ENCODE measurements at places on chromosomes 1 and 21.

DNA sequence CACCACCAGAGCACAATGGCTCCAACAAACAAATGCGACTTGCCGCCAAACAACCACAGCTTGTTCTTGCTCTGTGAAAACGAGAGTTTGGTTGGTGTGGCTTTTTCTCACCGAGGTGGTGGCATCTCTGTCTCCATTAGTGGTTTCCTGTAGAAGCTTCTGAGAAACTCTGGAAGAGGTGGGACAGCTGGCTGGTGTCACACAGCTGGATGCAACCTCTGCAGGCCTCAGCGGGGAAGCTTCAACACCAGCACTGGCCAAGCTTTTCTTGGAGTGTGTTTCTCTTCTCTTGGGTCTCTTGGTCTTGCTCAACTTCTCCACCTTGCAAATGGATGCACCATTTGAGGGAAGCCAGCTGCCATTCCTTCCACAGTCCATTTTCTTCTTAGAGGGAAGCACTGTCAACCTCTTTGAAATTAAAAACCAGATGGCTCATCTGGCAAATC lies 124.8 kb downstream of the KCNN3 start:
- DNase-seq, result no peak

DNA sequence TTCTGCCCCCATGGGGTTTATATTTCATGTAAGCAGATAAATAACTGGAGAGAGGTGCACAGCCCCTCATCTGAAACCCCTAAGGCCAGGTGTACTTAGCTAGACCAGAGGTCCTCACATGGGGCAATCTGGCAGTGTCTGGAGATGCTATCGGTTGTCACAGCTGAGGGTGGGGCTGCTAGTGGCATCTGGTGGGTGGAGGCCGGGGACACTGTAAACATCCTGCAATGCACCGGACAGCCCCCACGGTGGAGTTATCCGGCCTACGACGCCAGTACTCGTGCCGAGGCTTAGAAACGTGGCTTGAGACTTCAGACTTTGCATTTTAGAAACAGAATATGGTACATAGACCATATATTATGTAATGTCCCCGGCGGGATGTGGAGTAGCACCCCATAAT lies 186.5 kb upstream of the VAMP3 start:
- DNase-seq, result no peak

GRCh38 chr1:223203034-223203408 lies 60.0 kb upstream of the TLR5 start:
- no peak for DNase-seq

- DNase-seq, result no peak
Observed at GRCh38 chr1:158354255-158354654, 561 bp downstream of the CD1E start.

GRCh38 chr1:43605766-43606165 lies 44.2 kb upstream of the KDM4A start:
- DNase-seq, result no peak

GRCh38 chr1:33188572-33189275 lies 6.9 kb upstream of the TRIM62 start:
- no peak for DNase-seq

DNA sequence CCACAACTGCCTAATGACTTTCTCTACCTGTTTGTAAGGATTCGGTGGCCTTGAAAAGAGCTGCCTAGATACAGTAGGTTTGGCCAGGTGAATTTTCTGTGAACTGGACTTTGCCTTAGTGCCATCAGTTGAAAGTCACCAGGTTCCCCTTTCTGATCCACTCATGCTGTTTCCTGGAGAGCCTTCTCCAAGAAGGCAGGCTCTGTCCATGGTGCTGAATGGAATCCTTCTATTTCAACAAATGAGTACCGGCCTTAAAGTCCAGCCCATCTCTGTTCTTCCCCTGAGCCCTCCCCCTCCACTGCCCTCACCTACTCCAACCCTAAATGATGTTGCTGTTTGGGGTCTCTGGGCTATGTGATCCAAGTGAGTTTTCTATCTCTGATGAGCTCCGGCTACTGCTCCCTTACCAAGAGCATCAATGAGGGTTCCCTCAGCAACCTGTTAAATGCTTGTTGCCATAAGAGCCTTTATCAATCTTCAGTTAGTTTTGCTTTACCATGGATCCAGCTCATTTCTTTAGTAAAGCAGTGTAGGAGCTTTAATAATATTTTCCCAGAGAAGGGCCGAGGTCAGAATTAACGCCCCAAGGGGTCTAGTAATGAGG lies 500.4 kb downstream of the PTPRU start:
- no peak for DNase-seq

DNA sequence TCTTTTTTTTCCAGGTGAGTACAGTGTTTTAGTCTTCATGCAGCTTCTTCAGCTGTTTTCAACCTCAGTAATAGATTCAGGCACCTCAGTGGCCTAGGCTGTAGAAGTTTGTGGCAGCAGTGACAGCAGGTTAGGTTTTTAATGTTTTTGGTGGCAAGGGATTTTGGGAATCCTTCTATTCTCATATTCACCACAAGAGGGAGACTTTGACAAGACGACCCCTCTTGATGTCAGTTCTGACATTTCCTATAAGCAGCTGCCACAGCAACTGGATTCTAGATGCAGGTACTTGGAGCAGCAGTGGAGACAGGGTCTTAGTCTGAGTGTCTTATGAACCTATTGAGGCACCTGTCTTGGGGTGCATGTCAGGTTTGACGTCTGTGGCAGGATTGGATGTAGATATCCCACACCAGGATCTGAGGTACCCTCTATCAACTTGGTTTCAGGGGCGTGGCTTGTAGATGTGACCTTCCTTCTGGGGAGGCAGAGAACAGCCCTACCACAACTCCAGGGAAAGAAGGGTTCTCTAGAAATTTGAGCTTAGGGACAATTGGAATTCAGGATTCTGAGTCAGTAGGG lies 1104.2 kb upstream of the TMPRSS15 start:
- no peak for DNase-seq

DNA sequence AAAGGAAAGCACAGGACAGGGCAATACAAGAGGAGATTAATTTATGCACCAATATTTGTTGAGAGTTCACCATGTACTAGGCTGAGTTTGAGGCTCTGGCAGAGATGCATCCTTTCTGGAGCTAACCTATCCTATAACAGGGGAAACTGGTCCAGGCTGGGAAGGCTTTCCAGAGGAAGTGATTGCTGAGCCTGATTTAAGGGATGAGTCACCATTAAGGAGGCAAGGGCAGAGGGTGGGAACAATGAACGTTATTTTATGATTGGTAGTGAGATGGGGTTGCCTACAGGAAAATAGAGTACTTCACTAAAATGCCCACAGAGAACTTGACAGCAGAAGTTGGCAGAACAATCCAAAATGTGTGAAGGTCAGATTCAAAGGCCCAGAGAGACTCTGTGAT lies 141.4 kb downstream of the PLPP3 start:
- DNase-seq, result no peak

GRCh38 chr21:37455504-37455911 lies 88.9 kb downstream of the DYRK1A start:
- no peak for DNase-seq

DNA sequence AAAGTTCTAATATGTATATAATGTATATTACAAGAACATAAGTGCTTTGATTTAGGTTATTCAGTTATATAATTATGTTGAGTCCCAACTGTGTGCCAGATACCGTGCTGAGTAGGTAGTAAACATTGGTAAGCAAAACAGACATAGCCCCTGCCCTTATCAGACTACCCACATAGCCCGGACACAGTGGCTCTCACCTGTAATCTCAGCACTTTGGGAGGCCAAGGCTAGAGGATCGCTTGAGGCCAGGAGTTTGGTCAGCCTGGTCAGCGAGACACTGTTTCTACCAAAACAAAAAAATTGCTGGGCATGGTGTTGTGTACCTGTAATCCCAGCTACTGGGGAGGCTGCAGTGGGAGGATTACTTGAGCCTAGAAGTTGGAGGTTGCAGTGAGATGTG lies 30.7 kb downstream of the RNF11 start:
- DNase-seq, result no peak

GRCh38 chr21:29091033-29091432 lies 17.6 kb upstream of the CCT8 start:
- no peak for DNase-seq

- no peak for DNase-seq
Observed at GRCh38 chr1:19426294-19427086, 58.8 kb downstream of the CAPZB start.

- DNase-seq, result no peak
Observed at GRCh38 chr1:153663211-153663610, 4.7 kb downstream of the SNAPIN start.

- DNase-seq, result no peak
Observed at GRCh38 chr1:213613549-213613948, 374.2 kb upstream of the PROX1 start.

DNA sequence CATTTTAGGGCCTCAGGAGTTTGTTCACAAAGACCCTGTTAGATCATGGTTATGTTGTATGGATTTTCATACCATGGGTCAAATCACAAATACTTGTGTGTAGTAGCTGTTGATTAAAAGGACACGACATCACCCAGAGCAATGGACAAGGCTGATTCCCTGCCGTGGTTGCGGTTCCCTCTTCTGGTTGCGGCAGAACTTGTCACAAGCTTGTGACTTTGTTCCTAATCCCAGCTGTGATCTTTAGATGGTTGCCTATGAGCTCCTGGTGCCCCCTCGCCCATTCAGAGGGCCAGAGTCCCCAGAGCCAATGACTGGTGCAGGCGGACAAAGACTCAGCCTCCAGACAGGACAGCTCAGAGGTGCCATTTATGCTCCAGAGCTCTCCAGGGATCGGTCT lies 11.8 kb upstream of the SDHB start:
- no peak for DNase-seq

DNA sequence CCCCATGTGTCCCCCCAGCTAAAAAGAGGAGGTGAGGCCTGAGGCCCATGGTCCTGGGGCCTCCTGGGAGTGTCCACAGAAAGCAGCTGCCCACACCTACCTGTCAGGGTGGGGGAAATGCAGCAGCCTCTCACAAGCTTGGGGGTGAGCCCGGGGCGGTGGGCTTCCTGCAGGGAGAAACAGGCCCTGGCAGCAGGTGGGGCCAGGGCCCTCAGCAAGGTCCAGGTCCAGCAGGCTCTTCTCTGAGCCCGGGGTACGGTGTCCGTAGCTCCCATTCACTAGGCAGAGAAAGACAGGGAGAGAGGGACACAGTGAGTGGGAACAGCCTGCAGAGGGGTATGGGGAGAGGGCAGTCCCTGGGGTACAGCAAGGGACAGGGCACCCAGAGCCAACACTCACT lies 139.0 kb downstream of the GLIS1 start:
- no peak for DNase-seq

GRCh38 chr1:223041481-223041880 lies 101.6 kb downstream of the TLR5 start:
- DNase-seq, result no peak

GRCh38 chr1:217896490-217896889 lies 265.3 kb downstream of the SPATA17 start:
- DNase-seq, result no peak

DNA sequence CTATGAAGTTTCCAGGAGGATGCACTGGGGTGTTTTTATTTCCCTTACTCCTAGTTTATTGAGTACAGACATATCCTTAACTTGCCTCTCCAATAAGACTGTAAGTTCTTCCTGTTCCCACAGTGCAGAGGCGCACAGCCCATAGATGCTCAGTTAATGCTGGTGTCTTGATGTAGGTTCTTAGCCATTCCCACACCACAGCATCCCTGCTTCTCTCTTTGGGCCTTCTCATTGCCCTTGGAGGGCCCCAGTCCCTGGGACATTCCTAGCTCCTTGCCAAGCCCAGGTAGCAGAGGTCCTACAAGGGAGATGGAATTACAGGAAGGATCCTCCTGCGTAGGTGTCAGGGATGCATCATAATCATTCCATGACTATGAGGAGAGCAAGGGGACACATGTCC lies 61.6 kb upstream of the HMGB4 start:
- no peak for DNase-seq

GRCh38 chr1:245197121-245197520 lies 42.3 kb downstream of the KIF26B start:
- DNase-seq, result no peak

- no peak for DNase-seq
Observed at GRCh38 chr1:19676438-19676922, 11.8 kb downstream of the HTR6 start.

- DNase-seq, result no peak
Observed at GRCh38 chr1:46061146-46061545, 71.3 kb downstream of the PIK3R3 start.

- no peak for DNase-seq
Observed at GRCh38 chr1:66353257-66353656, 180.7 kb upstream of the SGIP1 start.

All from activated CD8-positive, alpha-beta memory T cell treated with anti-CD3 and anti-CD28 coated beads for 1 hour (primary cell).